Vagina (tissue), 2 donors: ENCODE measurements at places on chromosomes 16 and 17.

DNA sequence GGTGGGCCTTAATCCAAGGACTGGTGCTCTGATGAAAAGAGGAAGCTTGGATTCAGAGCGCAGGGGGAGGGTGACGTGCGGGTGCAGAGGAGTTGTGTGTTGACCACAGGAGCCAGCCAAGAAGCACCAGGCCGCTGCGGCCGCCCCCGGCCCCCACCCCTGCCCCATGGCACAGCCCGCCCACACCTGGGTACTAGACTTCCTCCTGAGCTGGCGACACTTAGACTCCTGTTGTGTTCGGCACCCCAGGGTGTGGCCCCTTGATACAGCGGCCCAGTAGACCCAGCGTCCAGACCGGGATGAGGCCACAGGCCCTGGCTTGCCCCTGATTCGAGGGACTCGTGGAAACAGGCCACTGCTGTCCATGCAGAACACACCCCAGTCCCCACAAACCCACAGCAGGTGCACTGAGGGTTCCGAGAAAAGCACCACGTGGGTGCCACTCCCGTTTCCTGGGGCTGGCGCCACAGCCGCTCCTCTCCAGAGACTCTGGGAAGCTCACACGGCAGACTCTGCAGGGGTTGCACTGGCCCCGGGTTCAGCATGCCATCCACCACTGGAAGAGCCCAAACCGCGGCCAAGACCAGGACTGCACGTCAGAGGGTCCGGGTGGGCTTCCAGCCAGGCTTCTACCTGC is 5.7 kb upstream of the SNAI3 start:
- no peak for DNase-seq

GRCh38 chr17:74182041-74182723 is 21.3 kb upstream of the RPL38 start:
- DNase-seq, result no peak

- no peak for DNase-seq
These were observed 7.5 kb downstream of the EIF1 start for GRCh38 chr17:41695954-41696757.

GRCh38 chr17:7881276-7882054 is 7.1 kb upstream of the CHD3 start:
- peak; percentile 79 for DNase-seq

GRCh38 chr17:79609673-79610645 is 892 bp downstream of the RBFOX3 start:
- DNase-seq, result no peak

DNA sequence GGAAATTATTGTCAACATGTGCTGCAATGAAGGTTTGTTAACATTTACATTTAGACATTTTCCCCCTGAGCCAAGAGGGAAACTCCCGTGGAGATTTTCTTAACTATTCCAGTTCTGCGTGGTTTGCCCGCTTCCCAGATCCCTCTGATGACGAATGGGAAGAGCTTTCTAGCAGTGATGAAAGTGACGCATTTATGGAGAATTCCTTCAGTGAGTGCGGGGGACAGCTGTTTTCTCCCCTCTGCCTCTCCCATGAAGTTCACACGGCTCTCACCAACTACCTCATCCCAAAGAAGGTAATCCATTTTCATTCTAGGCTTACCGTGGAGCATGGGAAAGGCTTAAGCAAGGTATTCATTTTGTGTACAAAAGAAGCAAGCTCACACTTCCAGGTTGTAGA is 18.2 kb downstream of the HEATR3 start:
- DNase-seq, result no peak

GRCh38 chr16:53784291-53784690 is 80.3 kb downstream of the FTO start:
- no peak for DNase-seq

DNA sequence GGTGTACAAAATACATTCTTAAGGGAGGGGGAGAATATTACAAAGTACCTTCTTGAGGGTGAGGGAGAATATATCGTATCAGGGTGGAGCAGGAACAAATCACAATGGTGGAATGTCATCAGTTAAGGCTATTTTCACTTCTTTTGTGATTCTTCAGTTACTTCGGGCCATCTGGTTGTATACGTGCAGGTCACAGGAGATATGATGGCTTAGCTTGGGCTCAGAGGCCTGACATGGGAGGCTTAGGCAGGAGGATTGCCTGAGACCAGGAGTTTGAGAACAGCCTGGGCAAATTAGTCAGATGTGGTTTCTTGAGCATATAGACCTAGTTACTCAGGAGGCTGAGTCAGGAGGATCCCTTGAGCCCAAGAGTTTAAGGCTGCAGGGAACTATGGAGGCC is 13.1 kb downstream of the ODAD4 start:
- DNase-seq, result no peak

- no peak for DNase-seq
These were observed 25.6 kb upstream of the CDRT4 start for GRCh38 chr17:15492791-15493692.

GRCh38 chr17:6108382-6108781 is 38.2 kb downstream of the WSCD1 start:
- no peak for DNase-seq

- no peak for DNase-seq
These were observed 239.5 kb downstream of the GSG1L start for GRCh38 chr16:27824006-27824405.

DNA sequence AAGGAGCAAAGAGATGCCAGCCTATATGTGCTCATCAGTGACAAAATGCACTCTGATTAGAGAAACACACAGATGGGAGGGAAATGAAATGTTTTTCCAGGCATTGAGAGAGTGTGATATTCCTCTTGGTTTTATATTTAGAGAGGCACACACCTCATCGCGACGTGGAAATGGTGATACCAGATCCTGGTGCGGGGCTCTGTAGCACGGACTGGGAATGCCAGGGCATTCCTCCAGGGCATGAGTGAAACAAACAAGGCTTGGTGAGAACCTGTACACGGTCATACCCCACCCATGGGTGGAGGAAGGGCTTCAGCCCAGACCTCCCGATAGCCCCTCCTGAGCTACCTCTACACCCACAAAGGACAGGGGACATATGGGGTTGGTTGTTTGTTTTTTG is 280.2 kb downstream of the C16orf95 start:
- no peak for DNase-seq

GRCh38 chr16:47013910-47014309 is 40.4 kb upstream of the DNAJA2 start:
- no peak for DNase-seq

DNA sequence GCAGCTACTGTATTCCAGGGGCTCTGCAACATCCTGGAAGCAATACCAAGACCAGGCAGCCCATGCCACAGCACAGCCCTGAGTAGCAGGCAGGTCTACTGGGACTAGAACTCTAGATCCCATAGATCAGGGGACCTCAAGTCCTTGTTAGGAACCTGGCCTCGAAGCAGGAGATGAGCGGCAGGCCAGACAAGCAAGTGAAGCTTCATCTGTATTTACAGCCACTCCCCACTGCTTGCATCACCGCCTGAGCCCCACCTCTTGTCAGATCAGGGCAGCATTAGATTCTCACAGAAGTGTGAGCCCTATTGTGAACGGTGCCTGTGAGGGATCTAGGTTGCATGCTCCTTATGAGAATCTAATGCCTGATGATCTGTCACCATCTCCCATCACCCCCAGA is 295.7 kb upstream of the TNRC6C start:
- DNase-seq, result no peak
